Stimulated activated CD4-positive, alpha-beta T cell treated with anti-CD3 and anti-CD28 coated beads, Interleukin-15, amount 100 ng/mL, for 1 hour (primary cell): ENCODE measurements at places on chromosomes 6 and 20.

DNA sequence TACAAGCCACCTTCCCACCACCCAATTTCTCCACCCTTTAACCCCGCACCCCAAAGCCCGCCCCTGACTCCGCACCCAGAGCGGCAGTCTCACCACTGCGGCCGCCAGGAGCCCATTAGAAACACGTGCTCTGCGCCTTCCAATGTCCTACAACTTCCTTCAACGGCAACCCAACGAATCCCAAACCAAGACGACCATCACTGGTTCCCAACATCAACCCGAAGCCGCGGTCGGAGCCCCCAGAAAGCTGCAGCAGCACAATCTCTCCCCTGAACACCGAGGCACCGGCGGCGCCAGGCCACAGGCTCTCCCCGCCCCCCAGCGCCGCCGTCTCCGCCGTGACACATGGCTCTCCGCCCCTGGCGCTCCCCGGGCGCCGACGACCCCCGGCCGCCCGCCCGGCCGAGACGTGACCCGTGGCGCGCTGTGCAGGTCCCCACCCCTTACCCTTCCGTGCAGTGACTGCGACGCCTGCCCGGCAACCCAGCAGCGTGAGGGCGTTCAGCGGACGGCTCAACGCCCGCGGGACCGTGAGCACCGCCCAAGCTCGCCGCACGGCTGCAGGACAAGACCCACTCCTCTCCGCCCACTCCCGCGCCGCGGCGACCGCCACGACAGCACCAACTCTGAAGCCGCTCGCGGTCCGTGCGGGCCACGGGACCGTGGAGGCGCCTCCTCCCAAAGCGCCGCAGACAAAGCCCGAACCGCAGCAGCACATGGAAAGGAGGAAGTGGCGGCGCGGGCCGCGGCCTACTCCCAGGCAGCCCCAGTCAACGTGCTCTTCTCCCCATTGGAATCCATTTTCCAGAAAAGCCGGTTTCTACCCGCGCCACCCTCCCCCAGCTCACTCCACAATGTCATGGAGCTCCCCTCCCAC lies 551 bp downstream of the SYNCRIP start:
- DNase-seq = peak; percentile 43

DNA sequence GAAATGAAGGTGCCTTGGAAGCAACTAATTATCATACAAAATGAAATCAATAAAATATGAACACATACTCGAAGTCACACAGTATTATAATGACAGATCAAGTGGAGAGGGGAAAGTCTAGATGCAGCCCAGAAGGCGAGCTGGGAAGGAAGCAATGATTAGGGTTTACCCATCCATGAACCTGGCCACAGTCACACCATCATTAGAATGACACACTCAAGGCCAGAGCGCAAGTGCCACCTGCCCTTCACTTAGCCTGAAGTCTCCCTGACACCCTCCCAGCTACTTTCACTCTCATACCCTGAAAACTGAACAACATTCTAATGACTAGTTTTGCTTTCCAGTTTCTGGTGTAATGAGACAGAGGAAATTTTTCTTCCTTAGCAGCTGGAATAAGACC lies 302.8 kb upstream of the JARID2 start:
- no peak for DNase-seq

DNA sequence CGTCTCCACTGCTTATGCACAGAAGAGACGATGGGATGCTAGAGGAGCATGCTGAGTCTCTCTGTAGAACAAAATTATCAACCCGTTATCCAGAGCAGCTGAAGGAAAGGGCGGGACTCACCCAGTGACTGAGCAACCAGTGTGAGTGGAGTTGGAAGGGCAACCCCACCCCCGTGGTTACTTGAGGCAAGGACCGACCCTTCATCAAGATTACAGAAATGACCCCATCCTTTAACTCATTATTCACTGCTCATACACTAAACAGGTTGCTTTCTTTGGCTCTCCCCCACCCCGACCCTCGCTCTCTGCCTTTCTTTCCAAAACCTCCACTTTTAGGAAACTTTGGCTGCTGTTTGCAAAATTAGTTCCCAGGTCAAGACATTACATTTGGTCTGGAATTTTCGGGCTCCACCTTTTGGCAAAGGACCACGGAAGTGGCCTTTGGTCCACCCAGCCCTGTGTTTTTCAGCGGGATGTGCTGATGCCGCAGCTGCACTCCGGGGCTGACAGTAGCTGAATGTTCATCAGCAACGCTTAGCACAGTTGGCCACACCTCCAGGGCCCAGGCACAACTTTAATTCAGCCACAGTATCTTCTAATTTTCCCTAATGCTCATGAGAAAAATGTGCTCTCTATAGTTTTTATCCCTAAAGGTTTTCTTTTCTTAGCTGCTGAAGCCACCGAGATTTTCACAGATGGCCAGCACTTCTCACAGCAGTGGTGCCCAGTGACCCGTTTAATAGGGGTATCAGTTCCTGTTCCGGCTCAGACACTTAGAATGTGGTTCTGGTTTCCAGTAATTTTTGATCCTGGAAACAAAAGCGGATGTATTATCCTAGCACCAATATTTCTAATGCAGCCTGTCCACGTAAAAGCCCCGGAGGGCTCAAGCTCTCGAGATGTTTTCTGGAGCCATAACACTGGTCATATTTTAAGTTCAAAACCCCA lies 103.6 kb upstream of the NXT1 start:
- DNase-seq = no peak

- no peak for DNase-seq
Observed at GRCh38 chr6:33792981-33793380, 4.1 kb upstream of the LEMD2 start.

DNA sequence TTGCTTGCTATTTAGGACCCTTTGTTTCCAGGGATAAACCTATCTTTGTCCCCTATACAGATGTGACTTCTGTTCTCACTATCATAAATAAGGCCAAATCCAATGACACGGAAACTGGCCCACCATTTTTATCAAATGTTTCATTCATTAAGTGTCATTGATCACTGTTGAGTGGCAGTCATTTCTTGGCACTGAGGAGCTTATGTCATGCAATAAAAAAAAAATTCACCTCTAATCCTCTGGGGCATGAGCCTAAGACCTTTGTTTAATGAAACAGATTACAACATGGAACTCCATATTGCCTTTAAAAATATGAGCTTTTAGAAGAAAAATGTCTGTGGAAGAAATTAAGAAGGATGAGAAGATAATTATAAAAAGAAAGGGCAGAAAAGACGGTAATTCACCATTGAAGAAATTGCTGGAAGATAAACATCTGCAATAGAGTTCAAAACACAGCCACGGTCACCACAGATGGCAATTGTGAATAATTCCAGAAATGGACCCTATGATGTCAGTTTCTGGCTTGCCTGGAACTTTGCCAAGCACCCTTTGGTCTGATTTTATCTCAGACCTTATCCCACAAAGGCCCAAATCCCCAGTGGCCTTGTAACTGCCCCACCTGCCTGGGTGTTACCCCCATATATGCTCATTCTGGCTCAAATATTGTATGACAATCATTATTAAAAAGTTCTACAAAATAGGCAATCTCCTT lies 91.1 kb downstream of the DST start:
- no peak for DNase-seq
